Neural progenitor cell (in vitro differentiated cells): ENCODE measurements at places on chromosomes 13 and 19.

DNA sequence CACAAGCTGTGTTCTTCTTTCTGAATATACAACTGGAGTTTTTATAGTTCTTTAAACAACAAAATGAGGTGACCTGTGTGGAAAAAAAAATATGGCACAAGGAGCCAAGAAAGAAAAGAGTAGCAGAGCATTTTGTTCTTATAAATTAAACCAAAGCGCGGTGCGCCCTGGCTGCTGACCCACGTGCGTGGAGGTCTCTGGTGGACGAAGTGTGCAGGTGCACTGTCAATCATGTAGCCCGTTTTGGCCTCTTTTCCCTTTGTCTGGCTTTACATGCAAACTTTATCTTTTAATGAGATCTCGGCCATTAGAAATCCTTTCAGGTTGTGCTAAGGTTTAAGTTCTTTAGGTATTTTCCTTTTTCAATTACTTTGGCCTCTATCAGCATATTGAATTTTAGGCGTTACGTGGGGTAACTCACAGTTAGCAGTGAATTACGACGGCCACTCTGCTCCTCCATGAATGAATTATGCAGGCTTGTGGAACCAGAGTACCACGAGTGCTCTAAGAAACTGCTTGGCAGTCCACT lies 443.9 kb upstream of the SLC10A2 start:
- peak; percentile 26 for DNase-seq

DNA sequence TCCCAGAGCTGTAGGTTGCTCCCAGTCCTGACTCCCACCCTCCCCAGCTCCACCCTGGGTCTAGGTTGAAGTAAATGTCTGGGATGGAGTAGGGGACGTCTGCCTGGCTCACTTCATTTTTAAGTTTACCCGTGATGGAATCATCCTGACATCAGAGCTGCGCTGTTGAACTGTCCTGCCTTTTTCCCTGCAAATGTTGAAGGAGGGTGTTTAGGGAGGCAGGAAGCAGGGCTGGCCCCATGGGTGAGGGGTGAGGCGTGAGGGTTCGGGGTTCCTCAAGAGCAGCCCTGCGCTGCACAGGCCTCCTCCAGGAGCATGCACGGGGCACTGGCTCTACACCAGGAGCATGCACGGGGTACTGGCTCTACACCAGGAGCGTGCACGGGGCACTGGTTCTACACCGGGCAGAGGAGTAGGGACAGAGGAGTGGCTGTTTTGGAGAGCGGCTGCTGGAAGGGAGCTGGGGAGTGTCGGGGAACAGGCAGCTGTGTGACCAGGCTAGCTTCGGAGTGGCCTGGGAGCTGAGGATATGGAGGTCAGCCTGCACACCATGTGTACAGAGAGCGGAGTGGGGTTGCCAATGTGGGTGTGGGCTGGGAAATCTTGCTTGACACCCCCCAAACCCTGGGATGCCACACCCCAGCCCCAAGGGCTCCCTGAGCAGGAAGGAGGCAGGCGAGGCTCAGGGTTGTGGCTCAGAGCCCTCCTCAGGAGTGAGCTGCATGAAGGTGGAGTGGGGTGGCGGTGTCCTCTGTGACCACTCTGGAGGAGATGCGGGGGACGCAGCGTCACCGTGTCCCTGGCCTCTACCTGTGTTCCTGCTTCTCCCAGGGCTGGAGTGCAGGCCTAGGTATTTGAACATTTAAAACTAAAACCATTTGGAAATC lies 63.3 kb downstream of the GPR12 start:
- no peak for DNase-seq

DNA sequence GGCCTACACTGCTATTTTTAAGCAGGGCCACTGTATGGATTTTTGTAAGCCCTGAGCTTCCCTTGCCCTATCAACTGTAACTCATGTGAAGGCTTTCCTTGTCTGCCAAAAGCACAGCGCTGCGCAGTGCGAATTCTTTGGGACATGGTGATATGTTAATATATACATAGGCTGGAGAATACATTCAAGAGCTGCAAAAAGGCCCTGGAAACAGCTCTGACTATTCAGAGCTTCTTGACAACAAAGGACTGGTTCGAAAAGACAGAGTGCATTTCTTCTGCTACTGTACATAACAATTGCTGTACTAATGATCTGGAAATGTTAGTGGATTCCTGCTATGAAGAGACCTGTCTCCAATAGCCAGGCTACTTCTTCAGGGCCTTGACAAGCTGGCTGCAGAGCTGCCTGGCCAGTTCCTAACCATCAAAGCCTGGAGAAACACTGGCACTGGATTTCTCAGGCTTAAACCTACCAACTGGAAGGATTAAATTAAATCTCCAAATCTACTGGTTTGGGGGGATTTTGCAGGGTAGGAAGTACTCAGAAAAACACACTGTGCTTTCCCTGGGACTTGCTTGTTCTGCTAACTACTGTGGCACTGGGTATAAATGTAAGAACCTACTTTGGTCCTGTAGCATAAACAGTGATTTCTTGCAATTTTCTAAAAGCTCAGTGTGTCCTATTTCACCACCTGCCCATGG lies 246.9 kb downstream of the DNAJC15 start:
- DNase-seq = no peak

DNA sequence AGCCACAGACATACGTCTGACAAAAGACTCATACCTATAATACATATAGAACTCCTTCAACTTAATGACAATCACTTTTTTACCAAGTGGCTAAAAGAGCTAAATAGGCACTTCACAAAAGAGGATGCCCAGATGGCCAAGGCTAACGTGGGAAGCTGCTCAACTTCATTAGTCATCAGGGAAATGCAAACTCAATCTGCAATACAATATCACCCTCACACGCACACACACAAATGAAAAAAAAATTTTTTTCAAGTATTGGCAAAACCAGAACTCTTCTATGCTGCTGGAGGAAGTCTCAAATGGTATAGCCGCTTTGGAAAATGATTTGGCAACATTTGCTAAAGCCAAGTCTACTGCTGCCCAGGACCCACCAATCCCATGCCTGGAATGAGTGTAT lies 14.6 kb upstream of the DNMT1 start:
- DNase-seq = no peak

- DNase-seq = no peak
Measured at GRCh38 chr19:5070930-5071329, 102.0 kb downstream of the KDM4B start.

- DNase-seq = no peak
Measured at GRCh38 chr13:44224450-44225149, 149.0 kb upstream of the SERP2 start.

- no peak for DNase-seq
Measured at GRCh38 chr13:30745906-30746686, 10.8 kb downstream of the ALOX5AP start.
